ENCODE measurements at places on chromosomes 4 and X. TPM values are rescaled to one million over a fixed set of nuclear protein-coding genes. Genes with fewer than 3 reads are reported as not detected.
A peak's percentile ranks its signal among the peaks of the same experiment; 100 is the strongest.

GRCh38 chrX:100745806-100746537 is 14.1 kb upstream of the SYTL4 start:
- no peak for DNase-seq

Gene VGLL1
- polyA plus RNA-seq: not detected

Gene CACNA1F
- polyA plus RNA-seq: 0.32 TPM

DNA sequence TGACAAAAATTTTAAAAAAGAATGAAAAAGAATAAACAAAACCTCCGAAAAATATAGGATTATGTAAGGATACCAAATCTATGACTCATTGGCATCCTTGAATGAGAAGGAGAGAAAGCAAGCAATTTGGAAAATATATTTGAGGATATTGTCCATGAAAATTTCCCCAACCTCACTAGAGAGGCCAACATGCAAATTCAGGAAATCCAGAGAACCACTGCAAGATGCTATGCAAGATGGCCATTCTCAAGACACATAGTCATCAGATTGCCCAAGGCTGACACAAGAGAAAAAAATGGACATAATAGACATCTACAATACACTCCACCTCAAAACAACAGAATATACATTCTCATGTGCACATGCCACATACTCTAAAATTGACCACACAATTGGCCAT is 135.9 kb upstream of the SPANXB1 start:
- no peak for DNase-seq

GRCh38 chr4:108193886-108194672 is 25.3 kb upstream of the LEF1 start:
- DNase-seq: no peak

Gene ZNF141
- polyA plus RNA-seq: 7.4 TPM

Gene GPR78
- polyA plus RNA-seq: 1.6 TPM

DNA sequence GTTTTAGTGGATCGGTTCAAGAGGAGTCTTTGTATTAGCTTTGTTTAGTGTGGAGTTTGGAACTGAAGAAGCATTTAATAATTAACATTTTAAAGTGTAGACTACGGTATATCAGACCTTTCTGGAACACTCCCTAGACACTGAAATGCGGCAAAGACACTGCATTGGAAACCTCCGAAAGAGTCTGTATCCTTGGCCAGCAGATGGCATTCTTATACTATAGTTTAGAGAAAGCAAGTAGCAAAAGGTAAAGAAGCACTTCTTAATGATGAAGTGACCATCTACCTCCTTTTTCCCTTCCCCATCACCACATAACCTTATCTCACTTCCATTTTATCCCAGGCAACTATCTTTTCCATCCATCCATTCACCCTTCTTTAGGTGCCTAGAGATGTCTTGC is 7.6 kb downstream of the FABP2 start:
- no peak for DNase-seq

DNA sequence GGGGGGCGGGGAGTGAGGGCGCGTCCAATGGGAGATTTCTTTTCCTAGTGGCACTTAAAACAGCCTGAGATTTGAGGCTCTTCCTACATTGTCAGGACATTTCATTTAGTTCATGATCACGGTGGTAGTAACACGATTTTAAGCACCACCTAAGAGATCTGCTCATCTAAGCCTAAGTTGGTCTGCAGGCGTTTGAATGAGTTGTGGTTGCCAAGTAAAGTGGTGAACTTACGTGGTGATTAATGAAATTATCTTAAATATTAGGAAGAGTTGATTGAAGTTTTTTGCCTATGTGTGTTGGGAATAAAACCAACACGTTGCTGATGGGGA is 1.1 kb downstream of the HTT start:
- no peak for DNase-seq

DNA sequence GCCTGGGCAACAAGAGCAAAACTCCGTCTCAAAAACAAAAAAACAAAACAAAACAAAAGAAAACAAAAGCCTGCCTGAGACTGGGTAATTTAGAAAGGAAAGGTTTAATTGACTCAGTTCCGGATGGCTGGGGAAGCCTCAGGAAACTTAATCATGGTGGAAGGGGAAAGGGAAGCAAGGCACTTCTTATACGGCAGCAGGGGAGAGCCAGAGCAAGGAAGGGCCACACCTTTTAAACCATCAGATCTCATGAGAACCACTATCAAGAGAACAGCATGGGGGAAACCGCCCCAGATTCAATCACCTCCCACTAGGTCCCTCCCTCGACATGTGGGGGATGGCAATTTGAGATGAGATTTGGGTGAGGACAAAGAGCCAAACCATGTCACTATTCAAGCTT is 122.2 kb downstream of the UBE2K start:
- DNase-seq: no peak

Gene AR
- 29.4 TPM for polyA plus RNA-seq

DNA sequence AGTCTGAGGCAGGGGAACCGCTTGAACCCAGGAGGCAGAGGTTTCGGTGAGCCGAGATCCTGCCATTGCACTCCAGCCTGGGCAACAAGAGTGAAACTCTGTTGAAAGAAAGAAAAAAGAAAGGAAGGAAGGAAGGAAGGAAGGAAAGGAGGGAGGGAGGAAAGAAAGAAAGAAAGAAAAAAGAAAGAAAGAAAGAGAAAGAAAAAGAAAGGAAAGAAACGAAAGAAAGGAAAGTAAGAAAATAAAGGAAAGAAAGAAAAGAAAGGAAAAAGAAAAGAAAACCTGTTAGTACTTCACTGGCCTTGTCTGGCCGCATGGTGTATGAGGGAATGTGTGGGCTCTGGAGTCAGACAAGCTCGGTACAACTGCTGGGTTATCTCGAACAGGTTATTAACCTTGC is 20.8 kb upstream of the MAGEA1 start:
- DNase-seq: no peak

Gene AMBN
- not detected for polyA plus RNA-seq

GRCh38 chr4:165433529-165433928 is 54.7 kb downstream of the CPE start:
- DNase-seq: no peak

DNA sequence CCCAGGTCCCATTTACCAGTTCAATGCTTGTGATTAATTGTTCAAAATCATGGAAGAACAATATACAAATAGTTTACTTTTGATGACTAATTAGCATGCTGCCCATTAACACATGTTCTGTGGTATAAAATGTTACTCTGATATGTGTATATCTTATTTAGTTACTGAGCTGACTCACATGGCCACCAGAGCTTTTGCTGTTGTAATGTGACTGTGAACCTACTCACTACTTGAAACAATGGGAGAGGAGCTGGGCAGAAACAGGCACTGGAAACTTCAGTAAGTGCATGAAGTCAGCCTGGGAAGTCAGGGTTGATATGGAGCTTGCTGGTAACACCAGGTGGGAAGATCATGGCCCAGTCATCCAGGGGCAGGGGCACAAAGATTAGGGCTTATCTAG is 72.7 kb upstream of the MAD2L1 start:
- no peak for DNase-seq

DNA sequence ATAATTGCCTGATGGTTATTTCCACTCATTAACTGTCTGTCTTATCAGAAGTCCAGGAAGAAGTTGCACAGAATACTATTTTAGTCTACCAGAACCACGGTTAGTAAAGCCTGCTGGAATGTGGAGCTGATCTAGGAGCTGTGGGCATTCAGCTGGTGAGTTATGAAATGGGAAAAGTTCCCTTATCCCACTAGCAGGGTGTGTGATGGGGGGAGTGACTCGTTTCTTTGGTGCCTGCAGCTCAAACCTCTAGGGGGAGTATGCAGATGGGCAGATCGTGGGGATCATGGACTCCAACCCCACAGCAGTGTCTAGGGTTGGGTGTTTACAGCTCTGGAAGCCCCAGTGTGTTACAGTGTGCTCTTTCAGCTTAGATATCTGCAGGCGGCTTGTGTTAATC is 305.7 kb upstream of the BOD1L1 start:
- no peak for DNase-seq

- DNase-seq: no peak
Measured at GRCh38 chr4:144733566-144733965, 87.6 kb downstream of the HHIP start.

Gene ENPP6
- polyA plus RNA-seq: 9.4 TPM

DNA sequence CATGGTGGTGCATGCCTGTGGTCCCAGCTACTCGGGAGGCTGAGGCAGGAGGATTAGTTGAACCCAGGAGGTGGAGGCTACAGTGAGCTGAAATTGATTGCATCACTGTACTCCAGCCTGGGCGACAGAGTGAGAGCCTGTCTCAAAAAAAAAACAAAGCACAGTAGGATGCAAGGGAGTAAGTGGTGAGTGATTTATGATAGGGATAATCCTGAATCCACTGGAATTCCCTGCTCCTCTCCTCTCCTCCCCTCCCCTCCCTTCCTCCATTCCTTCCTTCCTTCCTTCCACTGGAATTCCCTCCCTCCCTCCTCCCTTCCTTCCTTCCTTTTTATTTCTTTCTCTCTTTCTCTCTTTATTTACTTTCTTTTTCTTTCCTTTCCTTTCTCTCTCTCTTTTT is 40.9 kb upstream of the NKRF start:
- no peak for DNase-seq

- DNase-seq: no peak
Measured at GRCh38 chr4:140080883-140081282, 73.1 kb downstream of the MAML3 start.

Gene FAM47E
- 0.36 TPM for polyA plus RNA-seq

- DNase-seq: no peak
Measured at GRCh38 chr4:23932186-23932585, 42.3 kb upstream of the PPARGC1A start.

GRCh38 chr4:142741995-142742394 is 104.1 kb downstream of the INPP4B start:
- DNase-seq: no peak

Gene GYPA
- polyA plus RNA-seq: not detected

DNA sequence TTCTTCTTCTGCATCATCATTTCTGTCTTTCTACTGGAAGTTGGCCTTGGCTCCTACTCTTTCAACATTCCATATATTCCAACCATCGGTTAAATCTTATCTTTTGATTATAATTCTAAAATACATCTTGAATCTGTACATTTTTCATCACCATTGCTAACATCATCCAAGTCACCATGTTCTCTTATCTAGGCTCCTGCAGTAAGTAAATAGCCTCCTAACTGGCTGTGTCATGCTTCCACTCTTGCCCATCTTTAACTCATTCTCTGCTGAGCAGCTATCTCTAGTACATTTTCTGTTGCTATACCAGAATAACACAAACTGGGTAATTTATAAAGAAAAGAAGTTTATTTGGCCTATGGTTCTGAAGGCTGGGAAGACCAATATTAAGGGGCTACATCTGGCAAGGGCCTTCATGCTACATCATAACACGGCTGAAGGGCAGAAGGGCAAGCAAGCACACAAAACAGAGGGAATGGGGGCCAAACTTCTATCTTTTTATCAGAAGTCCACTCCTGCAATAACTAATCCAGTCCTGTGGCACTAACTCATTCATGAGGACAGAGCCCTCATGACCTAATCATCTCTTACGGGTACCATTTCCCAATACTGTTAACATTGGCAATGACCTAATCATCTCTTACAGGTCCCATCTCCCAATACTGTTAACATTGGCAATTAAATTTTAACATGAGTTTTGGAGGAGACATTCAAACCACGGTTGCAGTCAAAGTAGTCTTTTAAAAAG is 72.2 kb downstream of the ENOX2 start:
- DNase-seq: no peak

- no peak for DNase-seq
Measured at GRCh38 chr4:187478292-187479140, 517.1 kb upstream of the ZFP42 start.

GRCh38 chr4:123597586-123597985 is 201.0 kb downstream of the SPRY1 start:
- no peak for DNase-seq

DNA sequence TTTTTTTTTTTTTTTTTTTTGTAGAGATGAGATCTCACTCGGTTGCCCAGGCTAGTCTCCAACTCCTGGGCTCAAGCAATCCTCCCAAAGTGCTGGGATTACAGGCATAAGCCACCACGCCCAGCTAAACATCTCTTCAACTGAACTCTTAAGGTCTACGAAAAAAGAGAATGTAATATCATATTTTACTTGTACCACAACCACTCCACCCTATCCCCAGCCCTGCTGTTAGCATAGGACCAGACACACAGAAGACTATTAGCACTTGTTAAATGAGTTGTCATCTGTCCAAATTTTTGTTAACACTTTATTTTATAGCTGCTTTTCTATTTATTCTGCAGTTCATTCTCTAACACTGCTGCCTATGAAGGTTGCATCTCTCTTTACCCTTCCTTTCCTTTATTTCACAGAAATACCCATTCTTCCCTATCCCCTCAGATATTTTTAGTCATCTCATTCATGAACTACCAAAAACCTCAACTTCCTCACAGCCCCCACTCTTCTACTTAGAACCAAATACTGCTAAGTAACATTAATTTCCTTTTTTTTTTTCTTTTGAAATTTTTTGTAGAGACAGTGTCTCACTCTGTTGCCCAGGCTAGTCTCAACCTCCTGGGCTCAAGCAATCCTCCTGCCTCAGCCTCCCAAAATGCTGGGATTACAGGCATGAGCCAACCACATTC is 10.1 kb downstream of the SNX12 start:
- no peak for DNase-seq

Gene IL2
- not detected for polyA plus RNA-seq

GRCh38 chr4:84530454-84530853 is 31.4 kb upstream of the NKX6-1 start:
- DNase-seq: no peak

- DNase-seq: no peak
Measured at GRCh38 chr4:138408758-138409157, 166.6 kb upstream of the SLC7A11 start.

Gene SULT1B1
- 0.82 TPM for polyA plus RNA-seq

- DNase-seq: no peak
Measured at GRCh38 chrX:30875957-30876356, 13.1 kb downstream of the TAB3 start.

Gene EDNRA
- 36.3 TPM for polyA plus RNA-seq

Gene SASH3
- polyA plus RNA-seq: 1.8 TPM

Gene PAGE4
- polyA plus RNA-seq: 8.0 TPM

- DNase-seq: no peak
Measured at GRCh38 chr4:165520086-165520485, 141.3 kb downstream of the CPE start.

GRCh38 chrX:115624916-115625315 is 63.9 kb downstream of the PLS3 start:
- DNase-seq: no peak

Gene VSIG4
- polyA plus RNA-seq: 92.5 TPM

Gene SPIN2A
- 0.36 TPM for polyA plus RNA-seq

- no peak for DNase-seq
Measured at GRCh38 chr4:152185786-152186550, 349.9 kb downstream of the FBXW7 start.

DNA sequence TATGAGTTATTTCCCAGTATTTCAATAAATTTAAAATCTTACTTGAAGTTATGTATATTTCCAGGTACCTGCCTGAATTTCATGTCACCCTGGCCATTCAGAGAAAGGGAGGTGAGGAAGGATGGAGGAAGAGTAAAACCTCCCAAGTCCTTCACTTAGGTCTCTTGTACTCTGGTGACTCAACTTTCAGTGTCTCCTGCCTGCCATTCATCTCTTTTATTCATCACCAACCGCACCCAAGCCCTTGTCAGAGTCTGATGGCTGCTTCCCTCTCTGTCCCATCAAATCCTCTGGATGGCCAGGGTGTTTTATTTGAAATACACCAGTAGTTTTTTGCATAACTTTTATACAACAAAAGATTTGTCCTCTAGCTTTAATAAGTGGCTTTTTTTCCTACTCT is 17.8 kb downstream of the TMPRSS11E start:
- no peak for DNase-seq

- peak; percentile 56 for DNase-seq
Measured at GRCh38 chr4:147479786-147480185, 1.1 kb upstream of the EDNRA start.

GRCh38 chr4:171891038-171891437 is 77.8 kb downstream of the GALNTL6 start:
- DNase-seq: no peak
